ENCODE measurements at places on chromosomes 7 and 10.
A peak's percentile ranks its signal among the peaks of the same experiment; 100 is the strongest.

GRCh38 chr10:43665054-43665453 is 16.4 kb upstream of the ZNF32 start:
- no peak for DNase-seq

- no peak for DNase-seq
Observed at GRCh38 chr10:89238956-89239644, 12.5 kb downstream of the LIPA start.

DNA sequence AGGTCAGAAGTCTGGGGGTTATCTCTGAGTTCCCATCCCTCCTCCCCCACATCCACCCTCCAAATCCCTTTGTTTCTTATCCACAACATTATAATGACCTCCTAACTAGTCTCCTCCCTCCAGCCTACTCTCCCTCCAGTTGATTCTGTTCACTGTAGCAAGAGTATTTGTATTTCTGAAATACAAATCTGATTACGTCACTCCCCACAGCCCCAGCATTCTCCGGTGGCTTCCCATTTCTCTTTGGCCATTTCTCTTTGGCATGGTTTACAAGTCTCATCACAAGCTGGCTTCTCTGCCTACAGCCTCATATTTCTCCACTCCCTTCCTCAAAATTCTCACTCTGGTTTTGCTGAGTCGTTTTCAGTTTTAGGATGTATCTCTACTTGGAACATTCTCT is 24.6 kb upstream of the MRPS33 start:
- no peak for DNase-seq

DNA sequence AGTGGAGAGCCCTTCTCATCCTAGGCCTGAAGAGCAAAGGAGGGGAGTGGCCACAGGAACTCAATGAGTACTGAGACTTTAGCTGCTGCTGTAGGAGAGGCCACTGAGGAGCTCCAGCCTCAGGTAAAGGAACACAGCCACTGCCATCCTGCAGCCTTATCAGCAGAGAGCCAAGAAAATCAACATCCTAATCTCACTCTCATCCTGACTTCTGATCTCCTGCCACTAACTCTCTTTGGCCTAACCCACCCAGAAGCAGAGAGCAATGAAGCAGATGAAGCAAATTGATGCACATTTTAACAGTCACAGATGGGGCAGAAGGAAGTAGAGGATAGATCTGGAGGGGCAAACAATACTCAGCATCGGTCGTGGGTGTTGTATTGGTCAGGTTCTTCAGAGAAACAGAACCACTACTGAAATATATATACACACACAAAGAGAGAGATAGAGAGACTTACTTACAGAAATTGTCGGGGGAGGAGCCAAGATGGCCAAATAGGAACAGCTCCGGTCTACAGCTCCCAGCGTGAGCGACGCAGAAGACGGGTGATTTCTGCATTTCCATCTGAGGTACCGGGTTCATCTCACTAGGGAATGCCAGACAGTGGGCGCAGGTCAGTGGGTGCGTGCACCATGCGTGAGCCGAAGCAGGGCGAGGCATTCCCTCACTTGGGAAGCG is 297.6 kb downstream of the MTERF1 start:
- DNase-seq = no peak

DNA sequence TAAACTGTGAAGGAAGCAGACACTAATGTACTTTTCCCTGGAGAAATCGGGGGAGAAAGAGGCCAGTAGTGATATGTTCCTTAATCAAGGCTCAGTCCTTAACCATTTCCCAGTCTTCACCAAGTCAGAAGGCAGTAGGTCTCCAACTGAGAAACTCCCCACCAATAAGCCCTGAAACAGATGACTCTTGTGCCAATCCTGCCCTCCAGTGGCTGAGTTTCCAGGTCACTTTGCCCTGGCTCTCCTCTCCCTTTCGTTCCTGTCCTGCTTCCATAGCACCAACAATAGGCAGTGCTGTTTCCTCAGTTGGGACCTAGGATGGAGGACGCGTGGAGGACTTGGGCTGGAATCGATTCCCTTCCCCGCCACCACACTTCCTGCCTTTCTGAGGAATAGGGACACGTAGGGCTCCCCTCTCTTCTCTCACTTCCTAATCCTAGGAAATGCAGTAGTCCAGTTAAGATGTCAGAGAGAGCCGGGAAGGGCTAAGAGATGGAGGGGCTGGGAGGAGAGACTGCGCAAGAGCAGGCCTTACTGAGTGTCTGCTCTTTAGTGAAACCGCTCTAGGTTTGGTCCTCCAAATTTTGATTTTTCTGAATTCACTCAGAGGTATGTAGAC is 23.4 kb downstream of the ATOH7 start:
- peak; percentile 63 for DNase-seq

DNA sequence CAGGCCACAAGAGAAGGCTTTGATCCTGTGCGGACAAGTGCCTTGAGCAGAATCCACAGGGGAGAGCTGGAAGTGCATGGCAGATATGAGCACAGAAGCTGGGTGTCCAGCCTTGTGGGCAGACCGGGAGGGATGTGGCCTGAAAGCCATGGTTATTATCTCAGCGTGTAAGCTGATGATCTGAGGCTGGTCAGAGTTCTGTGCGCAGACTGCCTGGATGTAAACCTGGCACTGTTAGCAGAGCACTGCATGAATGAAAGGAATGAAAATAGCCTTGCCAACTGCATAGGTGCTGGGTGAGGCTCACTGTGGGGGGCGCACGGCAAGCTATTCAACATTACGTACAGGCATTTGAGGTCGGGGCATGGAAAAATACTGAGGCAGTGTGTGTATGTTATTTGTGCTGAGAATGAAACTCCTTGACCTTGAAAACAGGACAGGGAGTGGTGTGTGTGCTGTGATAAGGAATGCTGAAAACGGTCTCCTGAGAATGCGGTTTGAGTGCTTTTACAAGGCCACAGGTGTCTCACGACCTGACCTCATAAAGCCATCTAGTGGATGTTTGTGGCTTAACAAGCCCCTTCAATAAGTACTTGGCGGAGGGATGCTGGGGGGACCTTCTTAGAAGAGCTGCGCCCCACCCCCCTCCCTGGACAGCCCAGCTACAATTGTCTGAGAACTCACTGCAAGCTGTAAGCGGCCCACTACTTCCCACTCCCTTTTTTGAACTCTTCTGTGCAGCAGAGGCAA is 18.7 kb downstream of the AKR1C1 start:
- peak; percentile 33 for DNase-seq
